Stimulated activated CD4-positive, alpha-beta T cell treated with anti-CD3 and anti-CD28 coated beads, Interleukin-15, amount 100 ng/mL, for 48 hours (primary cell): ENCODE measurements at places on chromosomes 5 and 9.

- DNase-seq = no peak
These were observed 40.1 kb downstream of the PPARGC1B start for GRCh38 chr5:149770236-149770635.

DNA sequence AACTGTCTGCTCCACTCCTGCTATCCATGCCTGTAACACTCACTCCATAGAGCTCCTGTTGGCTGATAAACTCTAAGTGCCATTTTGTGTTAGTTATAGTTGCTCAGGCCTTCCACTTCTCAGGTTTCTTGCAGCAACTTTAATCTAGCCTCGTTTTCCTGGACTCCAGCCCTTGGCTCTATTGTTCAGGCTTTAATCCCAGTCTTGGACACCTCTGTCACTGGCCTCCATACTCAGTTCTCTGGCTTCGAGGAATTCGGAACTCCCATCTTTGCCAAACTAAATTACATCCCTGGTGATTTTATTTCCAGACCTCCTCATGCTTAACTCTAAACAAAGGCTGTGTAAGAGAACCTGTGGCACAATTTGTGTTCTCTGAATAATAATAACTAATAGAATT is 39.8 kb downstream of the EMB start:
- no peak for DNase-seq

DNA sequence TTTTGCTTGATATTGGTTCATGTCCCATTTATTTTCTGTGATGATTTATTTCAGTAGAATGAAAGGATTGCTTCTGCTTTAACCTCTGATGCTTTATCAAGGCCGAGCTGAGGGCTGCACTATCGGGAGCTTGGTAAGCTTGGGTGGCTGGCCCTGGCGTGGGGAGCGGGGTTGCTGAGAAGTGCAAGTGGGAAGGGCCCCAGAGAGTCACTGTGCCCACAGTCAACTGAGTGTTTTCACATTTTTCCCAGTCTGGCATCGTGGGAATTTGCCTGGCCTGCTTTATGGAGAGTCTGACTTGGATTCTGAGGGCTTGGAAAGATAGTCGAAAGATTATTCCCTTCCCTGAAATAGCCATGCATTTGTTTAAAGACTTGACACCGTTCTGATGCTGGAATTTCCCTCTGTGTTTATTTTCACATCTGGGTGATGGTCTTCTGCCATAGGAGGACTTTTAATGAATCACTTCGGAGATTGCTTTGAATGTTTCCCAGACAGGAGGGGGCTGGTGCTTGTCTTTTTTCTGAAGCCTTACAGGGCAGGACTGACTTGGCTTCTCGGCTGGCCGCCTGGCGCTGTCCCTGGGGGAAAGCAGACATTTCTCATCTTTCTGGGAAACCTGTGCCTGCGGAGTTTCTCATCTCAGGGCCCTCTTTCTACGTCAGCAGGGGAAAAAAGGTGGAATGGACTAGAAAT is 139.0 kb downstream of the BOD1 start:
- DNase-seq = no peak

GRCh38 chr5:59537961-59538749 is 355.4 kb downstream of the PDE4D start:
- no peak for DNase-seq
